ENCODE measurements at places on chromosomes 3 and 15.

- DNase-seq: no peak
These were observed 160.6 kb upstream of the CHRM5 start for GRCh38 chr15:33807665-33808064.

DNA sequence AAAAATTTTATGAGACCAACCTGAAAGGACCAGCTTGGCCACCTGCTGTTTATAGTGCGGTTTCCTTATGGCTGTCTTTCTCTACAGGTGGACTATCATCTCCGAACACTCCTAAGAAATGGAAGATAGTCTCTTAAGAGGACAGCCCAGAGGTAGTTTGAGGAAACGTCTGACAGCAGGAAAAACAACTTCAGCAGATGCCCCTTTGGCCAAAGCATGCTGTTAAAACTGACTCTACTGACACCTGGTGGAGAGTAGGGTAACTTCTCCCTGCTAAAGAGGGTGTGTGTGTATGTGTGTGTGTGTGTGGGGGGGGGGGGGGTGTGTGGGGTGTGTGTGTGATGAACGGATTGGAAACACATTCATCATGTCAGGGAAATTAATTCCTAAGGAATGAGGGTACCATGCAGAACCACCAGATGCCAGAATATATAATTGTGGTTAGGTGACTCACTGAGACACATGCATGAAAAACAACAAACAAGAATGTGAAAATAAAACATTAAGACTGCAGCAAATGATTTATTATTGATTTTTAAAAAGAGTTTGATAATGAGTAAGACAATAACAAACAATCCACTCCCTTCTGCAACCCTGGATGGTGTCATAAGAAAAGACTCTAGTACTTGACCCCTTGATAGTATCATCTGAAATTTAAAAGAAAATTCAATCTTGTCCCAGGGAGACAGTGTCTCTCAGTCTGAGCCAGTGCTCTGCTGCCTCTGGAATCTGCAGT, 256.5 kb downstream of the THRB start:
- peak; percentile 90 for DNase-seq

GRCh38 chr3:126312341-126312740, 44.9 kb downstream of the KLF15 start:
- no peak for DNase-seq

DNA sequence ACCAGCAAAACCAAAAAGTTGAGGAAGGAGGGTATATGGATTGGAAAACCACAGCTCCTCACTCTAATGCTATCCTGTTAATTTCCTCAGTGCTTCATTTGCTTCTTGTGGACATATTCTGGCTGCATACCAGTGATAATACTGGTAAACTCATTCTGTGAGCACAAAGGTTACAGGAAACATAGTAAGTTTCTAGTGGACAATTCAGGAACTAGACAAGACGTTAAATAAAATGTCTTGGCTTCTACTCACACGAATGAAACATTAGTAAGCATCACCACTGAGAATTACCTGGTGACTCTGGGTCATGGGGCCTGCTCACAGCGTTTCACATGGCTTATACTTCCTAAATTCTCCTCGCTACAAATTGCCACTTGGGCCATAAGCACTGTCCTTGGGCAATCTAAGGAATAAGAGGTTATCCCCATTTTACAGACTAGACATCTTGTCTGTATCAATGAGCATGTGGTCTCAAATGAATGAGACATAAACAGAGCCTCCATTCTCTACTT, 20.1 kb upstream of the PPIB start:
- DNase-seq: no peak

GRCh38 chr15:64558460-64559179, 98.2 kb downstream of the ZNF609 start:
- DNase-seq: no peak

DNA sequence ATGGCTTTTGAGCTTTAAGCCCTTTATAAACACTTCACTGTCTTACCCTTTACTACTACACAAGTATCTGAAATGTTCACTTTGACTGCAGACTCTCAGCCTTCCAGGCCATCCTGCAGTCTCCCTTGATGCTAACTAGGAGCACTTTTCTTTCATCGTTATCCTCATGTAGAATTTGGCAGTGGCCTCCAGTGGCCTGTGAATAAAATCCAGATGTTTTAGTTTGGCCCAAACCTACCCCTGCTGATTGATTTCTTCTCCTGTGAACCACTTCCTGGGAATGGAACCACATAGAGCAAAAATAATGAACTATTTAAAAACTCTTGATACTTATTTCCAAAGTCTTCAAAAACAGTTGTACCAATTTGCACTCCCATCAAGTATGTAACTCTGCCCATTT, 271.9 kb downstream of the FEZF2 start:
- no peak for DNase-seq

DNA sequence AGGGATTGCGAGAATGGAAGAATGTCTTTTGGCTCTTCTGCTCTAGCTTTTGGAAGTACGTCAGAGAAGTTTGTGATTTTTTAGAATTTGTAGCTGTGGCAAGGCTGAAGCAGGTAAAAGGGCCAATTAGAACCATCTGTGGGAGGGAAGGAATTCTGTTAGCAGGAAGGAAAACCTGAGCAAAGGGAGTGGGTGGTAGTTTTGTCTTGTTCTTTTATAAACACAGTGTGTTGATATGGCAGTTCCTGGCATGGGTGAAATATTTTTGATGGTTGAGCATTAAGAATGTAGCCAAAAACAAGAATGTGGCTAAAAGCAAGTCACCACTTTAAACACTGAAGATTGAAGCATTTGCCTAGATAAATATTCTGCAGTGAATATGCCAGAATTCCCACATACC, 23.8 kb downstream of the DAG1 start:
- peak; percentile 43 for DNase-seq

DNA sequence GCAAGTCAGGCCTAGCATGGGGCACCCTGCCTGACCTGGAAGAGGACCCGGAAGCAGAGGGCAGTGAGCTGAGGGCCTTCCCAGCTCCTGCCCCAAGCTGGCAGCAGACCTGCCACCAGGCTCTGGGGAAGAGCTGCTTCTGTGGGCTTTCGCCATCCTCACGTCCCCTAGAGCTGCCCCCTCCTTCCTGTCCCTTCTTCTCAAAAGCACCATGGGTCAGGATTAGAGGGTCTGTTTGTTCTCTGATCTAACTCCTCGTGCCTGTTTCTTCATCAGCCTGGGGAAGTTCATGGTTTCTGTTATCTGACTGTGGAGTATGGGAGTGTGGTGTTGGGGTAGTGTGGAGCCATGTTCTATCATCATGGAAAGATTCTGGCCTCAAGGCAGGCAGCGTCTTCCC, 58.4 kb upstream of the POLG start:
- no peak for DNase-seq

GRCh38 chr3:152245498-152246170, 23.1 kb upstream of the MBNL1 start:
- DNase-seq: no peak

- DNase-seq: peak; percentile 62
These were observed 4.5 kb downstream of the RNF168 start for GRCh38 chr3:196499061-196499460.

DNA sequence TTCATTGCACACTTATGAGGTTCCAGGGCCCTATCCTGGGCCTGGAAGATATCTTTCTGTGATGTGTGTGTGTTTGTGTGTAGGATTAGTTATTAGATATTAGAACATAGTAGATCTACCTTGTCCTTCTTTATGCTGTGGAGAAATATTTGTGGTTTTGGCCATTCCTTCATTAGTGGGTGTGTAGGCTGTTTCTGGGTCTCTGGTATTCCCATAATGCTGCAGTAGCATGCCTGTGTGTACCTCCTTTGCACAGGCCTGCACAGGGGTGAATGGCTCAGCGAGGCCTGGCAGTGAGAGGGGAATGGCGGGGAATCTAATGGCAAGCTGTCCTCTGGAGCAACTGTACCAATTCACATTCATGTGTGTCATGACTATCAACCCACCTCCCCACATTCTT, 125.8 kb upstream of the MRPS22 start:
- DNase-seq: peak; percentile 28

- DNase-seq: peak; percentile 50
These were observed 53.5 kb downstream of the AMOTL2 start for GRCh38 chr3:134320749-134321148.

DNA sequence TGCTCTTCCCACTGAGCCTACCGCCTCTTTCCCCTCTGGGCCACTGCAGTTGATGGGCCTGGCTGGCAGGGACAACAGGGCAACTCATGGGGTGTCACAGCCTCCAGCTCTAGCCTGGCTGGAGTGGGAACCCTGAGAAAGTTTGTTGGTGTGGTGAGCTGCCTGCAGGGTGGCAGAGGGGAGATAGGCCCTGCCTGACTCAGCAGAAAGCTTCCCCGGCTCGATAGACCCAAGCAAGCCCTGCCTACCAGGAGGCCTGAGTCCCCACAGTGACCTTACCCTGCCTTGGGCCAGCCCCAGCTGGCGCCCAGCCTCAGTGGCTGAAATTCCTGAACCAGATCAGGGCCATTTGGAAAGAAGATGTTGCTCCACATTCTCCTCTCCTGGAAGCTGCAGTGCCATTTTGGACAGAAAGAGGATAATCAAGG, 29.4 kb downstream of the ABTB1 start:
- DNase-seq: no peak

DNA sequence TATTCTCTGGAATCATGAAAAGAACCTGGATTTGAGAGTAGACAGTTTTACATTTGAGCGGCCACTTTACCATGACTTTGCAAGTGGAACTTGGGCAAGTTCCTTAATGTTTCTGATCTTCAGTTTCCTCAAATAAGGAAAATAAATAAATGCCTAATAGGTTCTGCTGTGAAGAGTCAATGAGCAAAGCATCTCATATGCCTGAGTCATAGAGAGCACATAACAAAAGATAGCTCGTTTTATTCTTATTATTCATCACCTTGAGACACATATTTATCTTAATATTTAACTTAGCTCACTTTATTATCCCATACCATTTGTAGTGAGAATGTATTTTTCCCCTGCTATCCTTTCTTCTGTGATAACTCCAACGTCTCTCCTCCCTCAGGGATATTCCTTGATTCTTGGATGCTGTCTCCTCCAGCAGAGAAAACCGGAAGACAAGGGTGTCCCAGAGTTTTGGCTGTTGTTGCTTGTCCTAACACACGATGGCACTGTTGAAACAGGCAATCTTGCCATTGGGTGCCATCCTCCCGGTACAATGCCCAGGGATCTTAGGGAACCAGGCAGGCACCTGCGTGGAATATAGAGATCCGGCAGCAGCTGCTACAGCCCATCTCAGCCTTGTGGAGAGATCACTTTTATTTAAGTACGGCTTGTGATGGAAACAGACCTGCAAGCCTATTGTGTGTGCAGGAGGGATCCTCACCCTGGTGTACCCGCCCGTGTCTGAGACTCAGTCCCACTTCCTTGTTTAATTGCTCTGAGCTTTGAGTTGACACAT, 33.3 kb upstream of the VPS33B start:
- peak; percentile 54 for DNase-seq

DNA sequence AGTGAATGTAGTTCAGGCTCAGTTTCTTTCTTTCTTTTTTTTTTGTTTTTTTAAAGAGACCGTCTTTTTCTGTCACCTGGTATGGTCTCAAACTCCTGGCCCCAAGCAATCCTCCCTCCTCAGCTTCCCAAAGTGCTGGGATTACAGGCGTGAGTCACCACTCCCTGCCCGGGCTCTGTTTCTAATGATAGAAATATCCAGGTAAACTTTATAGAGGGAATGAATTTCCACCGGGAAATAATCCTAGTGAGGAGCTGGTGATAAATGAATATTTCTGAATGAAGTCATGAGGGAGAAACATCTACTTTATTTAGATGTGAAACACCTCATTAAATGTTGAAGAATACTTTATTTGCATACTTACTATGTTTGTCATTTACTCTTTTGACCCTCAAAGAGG, 7.2 kb downstream of the RNF13 start:
- DNase-seq: no peak

DNA sequence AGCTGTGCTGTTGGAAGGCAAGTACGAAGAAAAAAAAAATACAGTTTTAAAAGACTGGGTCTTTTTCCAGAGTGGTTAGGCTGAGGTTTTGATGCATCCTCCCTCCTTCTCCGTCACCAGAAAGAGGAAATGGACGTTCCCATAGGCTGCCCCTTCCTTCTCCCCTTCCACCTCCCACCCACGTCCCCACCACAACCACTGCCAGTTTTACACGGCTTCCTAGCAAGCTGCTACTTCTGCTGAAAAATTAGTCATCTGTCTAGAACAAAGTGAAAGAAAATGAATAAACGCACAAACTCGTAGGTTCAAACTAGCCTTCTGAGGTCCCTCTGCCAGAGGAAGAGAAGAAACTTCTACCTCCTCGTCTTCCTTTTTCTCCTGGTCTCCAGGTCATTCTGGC, 71.6 kb upstream of the RPL35A start:
- DNase-seq: no peak

- no peak for DNase-seq
These were observed 279.2 kb downstream of the GABRG3 start for GRCh38 chr15:27250223-27250622.

All from iris pigment epithelial cell (primary cell).